ENCODE measurements at places on chromosomes 1 and 21. TPM values are rescaled to one million over a fixed set of nuclear protein-coding genes. Genes with fewer than 3 reads are reported as not detected.
A peak's percentile ranks its signal among the peaks of the same experiment; 100 is the strongest.

- peak overlapping the region; percentile 22 for H3K4me3 ChIP-seq
- H3K4me1 ChIP-seq = peaks cover 72% of the 10 kb centered on the region
- peak; percentile 62 for DNase-seq
- H3K27me3 ChIP-seq = no peaks in the 10 kb centered on the region
- H3K36me3 ChIP-seq = peaks cover 17% of the 10 kb centered on the region
These were observed 25.1 kb upstream of the CLIC4 start for GRCh38 chr1:24720152-24720551.

DNA sequence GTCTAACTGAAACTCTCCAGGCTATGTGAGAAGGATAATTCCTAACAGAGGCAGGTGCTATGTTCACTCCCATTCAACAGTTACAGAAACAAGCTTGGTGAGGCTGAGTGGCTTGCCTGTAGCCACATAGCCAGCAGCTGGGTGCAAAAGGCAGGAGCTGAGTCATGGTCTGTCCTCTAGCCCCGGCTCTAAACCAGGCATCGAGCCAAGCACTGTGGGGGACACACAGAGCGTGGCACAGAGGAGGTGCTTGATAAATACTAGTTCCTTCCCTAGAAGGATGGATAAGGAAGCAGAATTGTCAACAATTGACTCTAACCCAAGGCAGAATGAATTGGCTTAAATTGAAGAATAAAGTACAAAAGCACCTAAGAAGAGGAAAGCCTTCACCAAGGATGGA lies 10.4 kb upstream of the KCNA2 start:
- no peak overlapping the region for H3K27ac ChIP-seq
- no peak overlapping the region for H3K4me3 ChIP-seq
- H3K36me3 ChIP-seq = no peaks in the 10 kb centered on the region
- H3K4me1 ChIP-seq = no peaks in the 10 kb centered on the region
- DNase-seq = peak; percentile 8
- H3K27me3 ChIP-seq = peaks cover 29% of the 10 kb centered on the region

GRCh38 chr1:119737040-119737682 lies 25.4 kb downstream of the PHGDH start:
- H3K27ac ChIP-seq = no peak overlapping the region
- peaks cover 3% of the 10 kb centered on the region for H3K4me1 ChIP-seq

Gene MTX1
- 50.6 TPM for total RNA-seq

GRCh38 chr1:32988665-32989064 lies 24.1 kb upstream of the RNF19B start:
- H3K36me3 ChIP-seq = no peaks in the 10 kb centered on the region
- H3K27me3 ChIP-seq = no peaks in the 10 kb centered on the region
- H3K4me1 ChIP-seq = peaks cover 66% of the 10 kb centered on the region
- H3K27ac ChIP-seq = peak overlapping the region; percentile 97
- DNase-seq = peak; percentile 53

Gene ALDH9A1
- 63.3 TPM for total RNA-seq

DNA sequence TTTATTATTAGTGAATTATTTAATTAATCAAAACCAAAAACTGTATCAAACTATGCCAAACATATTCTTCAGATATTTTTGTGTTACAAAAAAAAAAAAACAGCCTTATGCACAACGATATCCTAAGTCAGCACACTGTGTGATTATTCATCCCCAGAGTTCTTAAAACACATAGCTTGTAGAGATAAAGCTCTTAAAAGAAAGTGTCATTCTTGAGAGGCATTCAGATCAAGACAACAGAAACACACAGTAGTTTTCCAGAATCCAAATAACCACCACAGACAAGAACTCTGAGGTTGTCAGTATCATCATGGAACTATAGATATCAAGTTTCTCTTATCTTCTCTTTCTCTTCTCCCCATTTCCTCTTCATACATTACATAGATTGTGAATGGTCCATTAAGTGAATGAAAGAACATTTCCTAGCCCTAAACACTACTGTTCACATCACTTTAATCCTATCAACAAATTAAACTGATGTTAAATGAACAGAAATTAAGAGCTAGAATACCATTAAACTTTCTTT lies 13.5 kb downstream of the ZZZ3 start:
- no peak for DNase-seq
- H3K27me3 ChIP-seq = no peaks in the 10 kb centered on the region
- H3K27ac ChIP-seq = peak overlapping the region; percentile 28
- peaks cover 72% of the 10 kb centered on the region for H3K4me1 ChIP-seq
- no peaks in the 10 kb centered on the region for H3K36me3 ChIP-seq

DNA sequence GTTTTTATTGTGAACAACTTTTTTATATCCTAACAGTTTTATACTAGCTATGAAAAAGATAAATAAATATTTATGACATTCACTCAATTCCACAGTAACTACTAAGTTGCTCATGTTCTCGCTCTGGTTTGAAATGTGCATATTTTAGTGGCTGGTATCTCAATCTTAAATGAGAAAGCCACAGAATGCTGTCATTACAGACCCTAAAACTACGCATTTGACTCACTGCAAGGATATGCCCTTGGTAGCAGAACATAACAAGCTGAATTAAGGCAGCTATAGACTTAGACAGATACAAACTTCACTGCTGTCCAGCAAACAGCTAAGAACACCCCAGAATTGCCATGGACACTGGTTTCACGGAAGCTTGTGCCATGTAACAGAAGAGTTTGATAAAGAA lies 19.0 kb downstream of the DAB1 start:
- H3K27ac ChIP-seq = no peak overlapping the region
- no peaks in the 10 kb centered on the region for H3K36me3 ChIP-seq
- H3K4me3 ChIP-seq = no peak overlapping the region
- no peaks in the 10 kb centered on the region for H3K4me1 ChIP-seq
- peaks cover 6% of the 10 kb centered on the region for H3K27me3 ChIP-seq

Gene KANK4
- total RNA-seq = not detected

- H3K27ac ChIP-seq = no peak overlapping the region
- H3K36me3 ChIP-seq = no peaks in the 10 kb centered on the region
- H3K4me1 ChIP-seq = peaks cover 60% of the 10 kb centered on the region
- no peak for DNase-seq
- H3K4me3 ChIP-seq = no peak overlapping the region
- peaks cover 2% of the 10 kb centered on the region for H3K27me3 ChIP-seq
These were observed 24.3 kb upstream of the PPP1R15B start for GRCh38 chr1:204435872-204436271.

DNA sequence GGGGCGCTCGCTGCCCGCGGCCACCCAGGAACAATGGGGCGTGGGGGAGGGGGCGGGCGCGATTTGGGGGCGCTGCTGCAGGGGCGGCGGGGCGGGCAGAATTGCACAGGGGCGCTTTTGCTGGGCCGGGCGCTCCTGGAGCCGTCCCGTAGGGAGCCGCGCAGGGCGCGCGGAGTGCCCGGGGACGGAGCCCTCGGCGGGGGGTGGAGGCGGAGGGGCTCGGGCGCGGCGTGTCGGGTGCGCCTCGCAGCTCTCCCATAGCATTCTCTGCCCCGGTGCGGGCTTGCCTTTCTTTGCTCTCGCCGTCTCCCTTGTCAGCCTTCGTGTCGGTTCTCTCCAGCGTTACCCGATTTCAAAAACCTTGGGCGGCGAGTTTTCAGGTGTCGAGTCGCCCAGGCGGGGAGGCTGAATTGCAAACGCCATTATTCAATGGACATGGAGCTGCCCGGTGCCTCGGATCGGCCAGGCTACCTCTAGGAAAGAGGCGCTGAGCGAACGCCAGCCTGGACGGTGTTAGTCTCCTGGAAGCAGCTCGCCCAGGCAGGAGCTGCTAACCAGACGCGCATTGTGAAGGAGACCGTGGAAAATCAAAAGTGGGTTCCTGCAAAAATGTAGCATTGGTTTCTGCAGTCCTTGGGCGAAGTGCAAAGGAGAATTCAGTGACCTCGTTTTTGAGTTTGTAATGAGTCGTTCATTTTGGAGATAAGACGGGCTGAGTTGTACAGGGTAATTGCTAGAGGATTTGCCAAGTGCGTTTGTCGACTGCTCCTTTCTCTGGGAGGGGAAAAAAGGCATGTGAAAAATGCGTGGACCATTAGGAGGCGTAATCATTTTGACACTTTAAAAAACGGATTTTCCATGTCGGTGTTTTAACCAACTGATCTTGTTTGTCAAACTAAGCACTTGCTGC lies 626 bp downstream of the CXADR start:
- H3K4me3 ChIP-seq = peak overlapping the region; percentile 78
- peaks cover 23% of the 10 kb centered on the region for H3K4me1 ChIP-seq
- H3K36me3 ChIP-seq = no peaks in the 10 kb centered on the region
- no peak overlapping the region for H3K27ac ChIP-seq
- DNase-seq = no peak
- peaks cover 3% of the 10 kb centered on the region for H3K27me3 ChIP-seq

- H3K27ac ChIP-seq = no peak overlapping the region
- no peaks in the 10 kb centered on the region for H3K27me3 ChIP-seq
- H3K4me3 ChIP-seq = no peak overlapping the region
- peaks cover 4% of the 10 kb centered on the region for H3K36me3 ChIP-seq
These were observed 59.7 kb downstream of the RGL1 start for GRCh38 chr1:183864611-183865010.

Gene KRTAP6-2
- total RNA-seq = not detected

Gene S100A7
- total RNA-seq = not detected

DNA sequence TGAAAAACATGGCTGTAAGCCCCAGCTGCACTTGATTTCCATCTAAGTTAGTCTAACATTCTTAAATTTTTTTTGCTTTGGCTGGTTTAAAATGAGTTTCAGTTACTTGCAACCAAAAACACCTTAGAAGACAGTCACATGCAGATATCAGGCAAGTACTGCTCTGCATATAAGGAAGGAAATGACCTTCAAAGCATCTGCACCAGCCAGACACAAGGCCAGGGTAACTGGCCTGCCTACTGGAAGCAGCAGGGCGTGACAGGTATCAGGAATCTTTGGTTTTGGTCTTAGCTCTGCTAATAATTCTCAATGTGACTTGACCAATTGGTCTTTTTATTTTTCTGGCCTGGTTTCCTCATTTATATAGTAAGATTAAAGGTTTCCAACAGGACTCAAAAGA lies 33.5 kb downstream of the SCYL3 start:
- DNase-seq = no peak
- peaks cover 47% of the 10 kb centered on the region for H3K36me3 ChIP-seq
- no peak overlapping the region for H3K4me3 ChIP-seq
- H3K27me3 ChIP-seq = peaks cover under 1% of the 10 kb centered on the region
- H3K27ac ChIP-seq = no peak overlapping the region

DNA sequence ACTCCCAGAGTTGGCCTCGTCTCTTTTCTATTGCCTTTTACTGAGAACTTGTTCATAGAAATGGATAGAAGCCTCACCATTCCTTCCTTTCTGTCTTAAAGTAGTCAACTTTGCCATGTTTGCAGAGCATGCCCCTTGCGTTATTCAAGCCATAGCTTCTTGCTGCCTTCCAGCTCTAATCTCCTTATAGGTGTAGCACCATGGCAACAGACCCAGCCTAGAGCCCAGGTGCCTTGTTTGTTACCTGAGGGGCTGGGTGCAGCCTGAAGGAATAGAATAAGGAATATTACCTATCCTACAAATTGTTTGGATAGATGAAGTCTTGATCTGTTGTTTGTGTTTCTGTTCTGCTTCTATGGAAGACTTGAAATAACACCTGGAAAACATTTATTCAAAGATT lies 59.9 kb downstream of the CLEC20A start:
- H3K36me3 ChIP-seq = peaks cover 21% of the 10 kb centered on the region
- H3K27me3 ChIP-seq = no peaks in the 10 kb centered on the region
- no peak overlapping the region for H3K27ac ChIP-seq
- no peak for DNase-seq

GRCh38 chr1:19169642-19170041 lies 40.4 kb downstream of the UBR4 start:
- H3K36me3 ChIP-seq = peaks cover 57% of the 10 kb centered on the region
- H3K4me3 ChIP-seq = no peak overlapping the region
- DNase-seq = peak; percentile 29
- peak overlapping the region; percentile 40 for H3K27ac ChIP-seq
- no peaks in the 10 kb centered on the region for H3K27me3 ChIP-seq

DNA sequence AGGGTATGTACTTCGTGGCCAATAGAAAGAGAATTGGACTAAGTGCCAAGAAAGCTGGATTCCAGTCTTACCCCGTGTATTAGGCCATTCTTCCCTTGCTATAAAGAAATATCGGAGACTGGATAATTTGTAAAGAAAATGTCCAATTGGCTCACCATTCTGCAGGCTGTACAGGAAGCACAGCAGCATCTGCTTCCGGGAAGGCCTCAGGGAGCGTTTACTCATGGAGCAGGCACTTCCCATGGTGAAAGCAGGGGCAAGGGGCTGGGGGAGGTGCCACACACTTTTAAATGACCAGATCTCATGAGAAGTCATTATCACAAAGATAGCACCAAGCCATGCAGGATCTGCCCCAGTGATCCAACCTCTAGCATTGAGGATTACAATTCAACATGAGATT lies 7.8 kb upstream of the AMIGO1 start:
- peak overlapping the region; percentile 54 for H3K27ac ChIP-seq
- peaks cover 9% of the 10 kb centered on the region for H3K27me3 ChIP-seq
- no peaks in the 10 kb centered on the region for H3K36me3 ChIP-seq
- DNase-seq = peak; percentile 40
- peaks cover 38% of the 10 kb centered on the region for H3K4me1 ChIP-seq

Gene MAP10
- 0.60 TPM for total RNA-seq

DNA sequence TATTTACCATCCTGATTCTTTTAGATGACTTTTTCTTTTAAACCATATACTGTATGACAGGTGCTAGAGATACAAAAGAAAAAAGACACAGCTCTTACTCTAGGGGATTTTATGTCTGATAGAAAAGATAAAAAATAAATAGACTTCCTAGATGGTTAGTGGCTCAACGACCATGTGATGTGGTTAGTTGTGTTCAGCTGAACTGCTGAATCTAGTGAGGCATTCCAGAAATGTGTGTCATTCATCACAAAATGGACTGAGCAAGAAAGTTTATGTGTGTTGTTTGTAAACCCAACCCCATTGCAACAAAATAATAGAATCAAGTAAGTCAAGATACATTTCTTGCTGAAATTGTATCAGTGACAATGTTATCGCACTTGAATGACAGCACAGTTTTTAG lies 205.8 kb upstream of the LYPLAL1 start:
- H3K27me3 ChIP-seq = no peaks in the 10 kb centered on the region
- H3K4me3 ChIP-seq = no peak overlapping the region

DNA sequence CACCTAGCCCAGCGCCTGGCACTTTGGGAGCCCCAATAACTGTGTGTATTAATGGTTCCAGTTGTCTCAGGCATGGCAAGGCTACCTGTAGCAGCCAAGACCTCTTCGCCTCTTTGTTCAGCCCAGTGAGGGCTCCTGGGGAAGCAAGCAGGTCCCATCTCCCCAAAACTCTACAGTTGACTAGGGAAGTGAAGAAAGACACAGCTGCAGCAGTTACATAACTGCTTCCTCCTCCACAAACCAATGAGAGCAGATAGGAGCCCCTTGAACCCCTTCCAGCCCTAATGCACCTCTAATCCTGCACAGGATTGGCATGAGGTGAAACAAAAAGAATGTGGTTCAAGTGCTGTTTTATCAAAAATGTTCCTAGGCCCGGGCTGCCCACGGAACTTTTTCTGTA lies 100.5 kb downstream of the SYF2 start:
- no peaks in the 10 kb centered on the region for H3K36me3 ChIP-seq
- peaks cover 33% of the 10 kb centered on the region for H3K27me3 ChIP-seq
- H3K27ac ChIP-seq = no peak overlapping the region
- no peak for DNase-seq
- H3K4me3 ChIP-seq = no peak overlapping the region

Gene ETS2
- 23.3 TPM for total RNA-seq
